Femur (tissue), 1 donor: ENCODE measurements at places on chromosomes 5 and 9.

DNA sequence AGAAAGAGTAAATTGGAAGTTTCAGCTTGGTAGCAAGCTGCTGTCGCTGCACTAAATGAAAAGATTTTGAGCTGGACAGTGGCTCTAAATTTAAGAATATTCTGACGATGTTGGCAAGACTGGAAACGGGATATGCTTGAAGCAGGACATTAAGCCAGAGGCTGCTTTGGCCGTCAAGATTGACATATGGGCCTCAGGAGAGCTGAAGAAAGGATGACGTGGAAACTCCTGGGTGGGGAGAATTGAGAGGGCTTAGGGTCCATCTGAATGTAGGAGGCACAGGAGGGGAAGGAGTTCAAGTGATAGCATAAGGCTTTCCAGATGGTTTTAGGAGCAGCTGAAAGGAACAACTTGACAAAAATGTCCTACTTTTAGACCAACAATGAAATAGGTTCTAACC lies 108.9 kb downstream of the PAPPA start:
- no peak for DNase-seq

DNA sequence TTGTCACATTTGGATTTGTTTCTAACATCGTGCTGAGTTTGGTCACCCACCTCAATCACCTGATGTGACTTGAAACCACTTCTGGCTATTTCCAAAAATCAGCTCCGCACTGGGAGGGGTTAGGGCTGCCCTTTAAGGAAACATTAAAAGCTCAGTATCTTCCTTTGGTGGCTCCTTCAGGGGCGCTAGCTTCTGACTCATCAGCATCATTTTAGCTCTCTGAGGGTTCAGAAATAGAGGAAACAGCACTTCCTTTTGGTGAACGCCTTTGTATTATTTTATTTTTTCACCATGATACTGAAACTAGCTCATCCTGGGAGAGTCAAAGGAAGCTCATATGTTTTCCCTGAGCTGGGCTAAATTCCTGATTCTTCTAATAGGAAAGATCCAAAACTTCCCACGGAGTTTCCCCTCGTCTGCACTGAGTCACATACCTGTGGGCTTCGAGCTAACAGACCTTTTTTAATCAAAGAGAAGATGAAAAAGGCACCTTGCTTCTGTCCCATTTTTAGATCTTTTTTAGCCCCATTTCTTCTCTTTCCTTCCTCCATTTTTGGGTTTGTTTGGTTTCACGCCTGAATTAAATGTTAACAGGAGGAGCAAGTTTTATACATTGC lies 48.2 kb downstream of the ROPN1L start:
- no peak for DNase-seq

- DNase-seq: no peak
Measured at GRCh38 chr9:98736226-98736625, 27.5 kb upstream of the GABBR2 start.

GRCh38 chr9:3049636-3050035 lies 205.7 kb upstream of the PUM3 start:
- DNase-seq: no peak

- DNase-seq: peak; percentile 26
Measured at GRCh38 chr5:73928476-73929070, 302.6 kb downstream of the ARHGEF28 start.

DNA sequence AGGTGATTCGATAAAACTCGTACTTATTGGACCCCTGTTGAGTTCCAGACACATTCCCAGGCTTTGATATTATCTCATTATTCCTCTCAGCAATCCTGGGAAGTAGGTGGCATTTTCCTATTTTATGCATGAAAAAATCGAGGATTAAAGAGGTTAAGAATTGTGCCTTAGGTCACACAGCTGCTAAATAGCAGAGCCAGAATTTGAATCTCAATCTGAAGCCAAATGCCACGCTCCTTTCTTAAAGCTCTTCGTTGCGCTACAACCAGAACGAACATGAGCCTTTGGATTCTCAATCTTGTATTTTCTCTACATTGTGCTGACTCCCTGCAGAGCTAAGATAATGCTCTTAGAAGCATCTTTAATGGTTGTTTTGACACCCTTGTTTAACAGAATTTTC lies 527.8 kb upstream of the TLE4 start:
- no peak for DNase-seq

DNA sequence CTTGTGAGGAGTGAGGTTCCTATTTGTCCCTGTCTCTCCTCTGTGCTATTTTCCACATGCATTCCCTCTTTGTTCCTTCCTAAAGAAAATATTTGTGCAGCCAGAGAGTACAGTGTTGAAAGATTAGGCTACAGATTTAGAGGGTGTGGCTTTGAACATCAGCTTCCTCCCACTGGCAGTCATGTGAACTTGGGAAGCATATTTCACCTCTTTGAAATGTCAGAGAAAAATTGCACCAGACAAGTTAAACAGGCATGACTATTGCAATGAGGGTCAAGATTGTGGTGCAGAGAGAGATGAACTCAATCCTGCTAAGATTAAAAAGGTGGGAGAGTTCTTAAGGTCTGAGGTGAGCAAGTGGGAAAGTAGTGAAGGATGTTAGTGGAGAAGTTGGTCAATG lies 641.0 kb downstream of the DNAH5 start:
- DNase-seq: no peak

GRCh38 chr5:6989230-6989629 lies 276.0 kb downstream of the TENT4A start:
- DNase-seq: no peak

DNA sequence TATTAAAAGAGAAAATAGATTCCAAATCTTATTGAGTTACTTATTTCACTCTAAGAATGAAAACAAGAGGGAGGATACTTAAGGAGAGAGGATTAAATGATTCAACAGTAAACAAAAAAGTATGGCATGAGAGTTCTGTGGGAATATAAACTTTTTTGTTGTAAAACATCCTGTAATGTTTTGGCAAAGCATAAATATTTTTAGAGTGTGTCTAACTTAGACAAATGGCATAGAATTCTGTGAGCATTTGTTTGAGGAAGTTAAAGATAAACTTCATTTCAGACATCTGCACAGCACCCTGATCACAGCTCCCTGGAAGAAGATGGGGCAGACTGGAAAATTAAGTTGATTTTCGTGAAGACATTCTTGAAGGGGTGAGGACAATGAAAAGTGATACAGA lies 246.8 kb upstream of the HAPLN1 start:
- DNase-seq: no peak

- DNase-seq: no peak
Measured at GRCh38 chr5:176895831-176896230, 3.3 kb downstream of the HK3 start.

DNA sequence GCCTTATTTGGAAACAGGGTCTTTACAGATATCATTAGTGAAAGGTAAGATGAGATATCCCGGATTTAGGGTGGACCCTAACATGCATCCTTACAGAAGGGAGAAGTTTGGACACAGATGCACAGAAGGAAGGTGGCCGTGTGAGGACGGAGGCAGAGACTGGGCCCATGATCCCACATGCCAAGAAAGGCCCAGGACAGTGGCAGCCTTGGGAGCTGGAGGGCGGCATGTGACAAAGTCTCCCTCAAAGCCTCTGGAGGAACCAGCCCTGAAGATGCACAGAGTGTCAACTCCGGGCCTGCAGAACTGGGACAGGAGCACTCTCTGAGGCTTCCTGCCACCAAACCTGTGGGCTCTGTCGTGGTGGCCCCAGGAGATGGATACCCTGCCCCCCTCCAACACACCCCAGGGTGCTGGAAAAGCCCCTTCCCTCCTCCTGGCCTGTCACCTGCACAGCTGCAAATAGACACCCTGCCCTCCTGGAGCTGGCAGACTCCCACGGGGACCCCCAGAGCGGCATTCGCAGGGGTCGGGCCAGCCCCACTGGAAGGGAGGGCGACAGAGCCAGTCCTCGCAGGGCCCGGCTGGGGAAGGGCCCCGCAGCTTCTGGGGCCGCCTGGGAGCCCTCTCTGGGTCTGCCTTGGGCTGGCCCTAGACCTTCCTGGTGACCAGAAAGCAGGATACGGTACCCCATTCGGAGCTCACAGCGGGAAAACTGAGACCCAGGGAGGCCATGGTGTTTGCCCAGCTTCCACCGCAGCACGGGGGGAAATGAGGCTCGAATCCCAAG lies 7.9 kb downstream of the NACC2 start:
- DNase-seq: no peak

DNA sequence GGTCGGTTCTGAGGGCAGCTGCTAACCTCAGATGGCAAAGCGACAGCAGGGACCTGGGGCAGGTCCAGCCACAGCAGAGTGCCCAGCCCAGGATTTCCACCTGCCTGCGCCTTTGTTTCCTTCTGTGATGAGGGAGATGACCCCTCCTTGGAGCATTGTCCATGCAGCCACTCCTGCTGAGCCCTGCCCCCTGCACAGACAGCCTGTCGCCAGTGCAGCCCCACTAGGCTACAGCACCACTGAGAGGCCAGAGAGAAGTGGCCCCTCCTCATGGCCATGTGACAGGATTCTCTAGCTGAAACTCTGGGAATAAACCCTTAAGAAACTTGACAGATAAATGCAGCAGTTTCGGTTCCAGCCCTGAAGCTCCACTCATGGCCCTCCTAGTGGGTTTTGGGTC lies 10.5 kb upstream of the MRNIP start:
- DNase-seq: peak; percentile 18

- DNase-seq: no peak
Measured at GRCh38 chr5:71998746-71999145, 108.5 kb upstream of the MAP1B start.

DNA sequence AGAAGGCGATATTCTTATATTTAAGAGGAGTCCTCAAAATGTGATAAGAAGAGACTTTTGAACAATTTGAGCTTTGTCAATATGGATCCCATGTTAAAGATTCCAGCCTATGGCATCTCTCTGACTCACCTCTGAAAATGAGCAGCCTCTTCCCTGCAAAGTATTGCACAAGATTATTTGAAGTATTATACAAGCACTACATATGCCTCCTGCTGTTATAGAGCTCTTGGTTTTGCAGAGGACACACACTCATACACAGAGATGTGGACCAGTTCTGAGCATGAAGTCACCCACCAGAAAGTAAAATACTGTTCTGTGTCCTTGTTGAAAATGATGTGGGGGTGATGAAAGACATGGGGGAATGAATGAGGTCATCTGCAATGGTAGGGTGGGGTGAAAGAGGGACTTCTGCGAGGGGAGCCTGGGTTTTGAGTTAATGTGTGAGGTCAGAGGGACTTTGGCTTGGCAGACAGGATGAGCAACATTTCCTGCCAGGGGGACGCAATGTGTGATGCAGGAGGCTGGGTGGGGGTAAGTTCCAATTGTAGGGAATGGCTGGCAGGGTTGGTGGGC lies 25.8 kb downstream of the FBXL7 start:
- no peak for DNase-seq

DNA sequence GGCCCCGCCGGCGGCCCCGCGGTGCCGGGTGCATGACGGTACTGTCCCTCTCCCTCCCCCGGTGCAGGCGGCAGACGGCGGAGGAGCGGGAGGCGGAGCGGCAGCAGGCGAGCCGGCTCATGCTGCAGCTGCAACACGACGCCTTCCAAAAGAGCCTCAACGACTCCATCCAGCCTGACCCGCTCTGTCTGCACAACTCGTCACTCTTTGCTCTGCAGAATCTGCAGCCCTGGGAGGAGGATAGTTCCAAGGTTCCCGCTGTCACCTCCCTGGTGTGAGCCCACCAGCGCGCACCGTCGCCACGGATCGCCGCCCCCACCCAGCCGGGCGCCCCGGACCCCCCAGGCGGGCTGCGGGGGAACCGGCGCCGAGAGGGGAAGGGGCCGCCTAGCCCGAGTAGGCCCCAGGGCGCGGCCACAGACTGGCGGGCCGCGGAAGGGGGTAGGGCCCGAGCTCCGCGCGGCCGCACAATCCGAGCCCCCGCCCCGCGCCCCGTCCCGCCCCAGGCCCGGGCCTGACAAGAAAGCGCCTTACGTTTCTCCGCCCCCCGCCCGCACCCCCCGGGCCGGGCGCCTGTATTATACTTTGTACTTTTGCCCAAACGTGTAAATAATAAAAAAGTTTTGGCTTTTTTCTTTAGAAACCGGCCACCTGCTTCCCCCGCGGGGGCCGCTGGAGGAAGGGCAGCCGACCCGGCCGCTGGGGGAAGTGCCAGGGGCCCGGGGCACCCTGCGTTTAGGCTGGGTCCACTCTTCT lies 2.5 kb downstream of the TLX3 start:
- peak; percentile 72 for DNase-seq

DNA sequence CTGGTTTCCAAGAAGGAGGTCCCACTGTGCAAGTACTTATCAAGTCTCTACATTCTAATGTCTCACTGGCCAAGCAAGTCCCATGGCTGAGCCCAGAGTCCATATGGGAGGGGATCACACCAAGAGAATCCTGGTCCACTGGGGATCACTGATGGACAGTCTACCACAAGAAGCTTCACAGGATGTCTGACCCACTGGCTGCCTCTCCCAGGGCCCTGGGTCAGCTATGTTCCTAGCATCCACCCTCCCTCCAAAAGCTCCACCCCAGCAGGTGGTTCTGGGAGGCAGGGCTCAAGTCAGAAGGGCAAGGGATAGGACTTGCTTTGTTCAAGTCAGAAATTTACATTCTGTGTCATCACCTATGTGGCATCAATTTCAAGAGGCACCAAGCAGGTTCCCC lies 508.5 kb downstream of the BNC2 start:
- no peak for DNase-seq

DNA sequence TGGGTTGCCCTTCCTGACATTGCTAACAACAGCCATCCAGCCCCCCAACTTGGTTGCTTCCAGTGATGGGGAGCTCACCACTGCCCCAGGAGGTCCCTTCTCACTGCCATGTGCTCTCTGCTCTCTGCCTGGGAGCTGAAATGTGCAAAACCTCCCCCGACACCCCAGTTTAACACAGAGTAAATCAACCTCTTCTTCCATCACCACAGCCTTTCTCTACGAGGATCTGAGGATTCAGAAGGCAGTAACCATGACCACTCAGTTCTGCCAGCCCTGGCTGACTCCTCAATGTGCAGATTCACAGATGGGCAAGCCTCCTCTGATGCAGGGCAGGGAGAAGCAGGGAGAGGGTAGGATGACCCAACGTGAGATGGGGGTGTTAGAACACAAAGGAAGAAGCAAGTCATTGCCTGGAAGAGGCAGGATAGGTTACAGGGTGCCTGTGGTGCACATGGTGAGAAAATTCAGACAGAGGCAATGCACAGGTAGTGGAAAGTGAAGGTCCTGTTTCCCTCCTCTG lies 185.0 kb downstream of the DAB2IP start:
- DNase-seq: no peak

DNA sequence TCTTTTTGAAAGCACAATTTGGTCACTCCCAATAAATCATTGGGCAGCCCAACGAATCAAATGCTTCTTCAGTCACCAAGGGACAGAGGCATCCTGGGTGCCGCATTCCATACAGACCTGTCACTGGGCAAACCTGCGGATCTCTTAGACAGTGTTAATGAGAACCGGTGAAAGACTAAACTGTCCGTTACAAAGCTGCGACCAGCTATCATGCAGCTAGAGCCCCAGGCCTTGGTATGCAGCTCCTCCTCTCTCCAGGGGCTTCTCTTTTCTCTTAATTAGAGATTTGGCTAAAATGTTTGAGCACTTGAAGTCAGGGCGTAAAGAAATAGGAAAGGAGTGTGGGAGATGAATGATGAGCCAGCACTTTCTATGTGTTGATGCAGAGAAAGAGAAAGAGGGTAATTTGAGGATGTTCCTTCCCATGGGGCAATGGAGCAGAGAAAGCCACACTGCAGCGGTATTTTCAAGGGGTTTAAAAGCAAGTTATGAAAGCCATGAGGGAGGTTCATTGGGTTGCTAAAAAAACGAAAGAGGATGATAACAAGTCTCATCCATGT lies 175.3 kb downstream of the RFK start:
- DNase-seq: no peak
